ENCODE measurements at places on chromosomes 13 and 19. TPM values are rescaled to one million over a fixed set of nuclear protein-coding genes. Genes with fewer than 3 reads are reported as not detected.

DNA sequence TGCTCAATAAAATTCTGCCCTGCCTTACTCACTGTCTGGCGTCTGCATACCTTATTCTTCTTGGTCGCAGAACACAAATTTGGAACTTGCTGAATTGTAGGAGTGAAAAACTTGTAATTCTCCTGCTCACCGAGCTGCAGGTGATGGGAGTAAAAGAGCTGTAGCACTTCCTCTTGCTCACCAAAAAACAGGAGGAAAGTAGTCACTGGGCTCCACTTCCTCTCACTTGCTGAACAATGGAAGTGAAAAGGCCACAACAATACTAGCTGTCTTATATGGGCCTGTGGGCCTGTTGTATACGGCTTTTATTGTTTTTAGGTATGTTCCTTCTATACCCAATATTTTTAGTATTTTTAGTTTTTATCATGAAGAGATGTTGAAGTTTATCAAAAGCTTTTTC lies 978.7 kb downstream of the SLITRK5 start:
- no peak for DNase-seq

DNA sequence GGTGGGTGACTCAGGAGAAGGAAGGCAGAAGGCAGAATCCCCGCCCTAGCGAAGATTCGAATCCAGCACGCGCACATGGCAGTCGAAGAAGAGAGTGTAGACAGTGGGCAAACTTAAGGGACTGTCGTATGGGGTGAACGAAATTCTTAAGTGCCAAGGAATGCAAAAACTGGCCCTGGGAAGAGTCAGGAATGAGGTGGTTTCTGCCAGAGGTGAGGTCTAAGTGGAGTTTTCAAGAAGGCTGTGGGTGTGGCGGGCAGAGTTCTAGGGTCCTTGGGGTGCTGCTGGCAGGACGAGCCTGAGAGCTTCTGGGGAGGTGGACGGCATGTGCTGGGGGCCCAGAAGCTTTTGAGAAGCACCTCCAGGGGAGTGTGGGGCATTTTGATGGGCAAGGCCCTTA lies 63.9 kb upstream of the RNF113B start:
- no peak for DNase-seq

GRCh38 chr13:62084728-62085127 lies 669.1 kb upstream of the PCDH20 start:
- no peak for DNase-seq

DNA sequence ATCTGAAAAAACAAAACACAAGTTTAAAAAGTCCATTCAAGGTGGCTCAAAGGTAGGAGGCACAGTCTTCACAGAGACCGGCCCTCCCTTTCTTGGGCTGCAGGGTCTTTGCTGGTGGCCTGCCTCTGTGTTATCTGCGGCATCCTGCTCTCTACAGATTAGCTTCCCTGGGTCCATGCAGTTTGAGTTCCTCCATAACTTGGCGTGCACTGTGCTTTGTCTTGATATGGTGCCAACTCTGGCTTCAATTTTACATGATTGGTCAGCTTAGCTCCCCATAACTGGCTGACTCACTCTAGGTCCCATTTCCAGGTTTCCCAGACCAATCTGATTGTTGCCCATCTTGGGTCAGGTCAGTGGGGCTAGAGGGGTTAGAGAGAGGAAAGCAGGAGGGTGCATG lies 41.8 kb downstream of the TPT1 start:
- no peak for DNase-seq

DNA sequence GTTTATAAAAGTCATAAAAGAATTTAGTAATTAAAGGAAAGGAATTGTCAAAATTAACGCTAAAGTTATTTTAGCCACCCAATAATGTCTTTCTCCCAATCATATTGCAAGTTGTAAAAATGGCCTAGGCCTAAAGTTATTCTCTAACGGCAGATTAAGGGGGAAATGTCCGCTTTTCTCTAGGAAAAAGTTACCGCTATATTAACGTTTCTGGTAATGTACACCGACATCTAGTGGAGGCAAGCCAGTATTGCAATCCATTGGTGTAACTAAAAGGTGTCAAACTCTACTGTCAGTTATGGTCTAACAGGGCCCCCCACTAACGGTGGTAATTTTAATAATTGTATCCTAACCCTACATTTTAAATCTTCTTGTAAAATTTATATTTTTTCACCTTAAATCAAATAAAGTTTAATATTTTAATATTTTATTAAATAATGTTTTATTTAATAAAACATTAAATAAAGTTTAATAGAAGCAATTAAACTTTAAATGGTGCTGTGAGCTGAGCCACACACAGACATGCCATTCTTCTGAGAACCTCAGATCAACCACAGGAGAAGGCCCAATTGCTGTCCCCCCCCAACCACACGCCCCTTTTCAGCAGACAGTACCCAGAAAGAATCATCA lies 35.9 kb upstream of the ZSCAN5A start:
- DNase-seq = no peak

- DNase-seq = no peak
These were observed 9.9 kb downstream of the CCDC124 start for GRCh38 chr19:17942582-17943273.

DNA sequence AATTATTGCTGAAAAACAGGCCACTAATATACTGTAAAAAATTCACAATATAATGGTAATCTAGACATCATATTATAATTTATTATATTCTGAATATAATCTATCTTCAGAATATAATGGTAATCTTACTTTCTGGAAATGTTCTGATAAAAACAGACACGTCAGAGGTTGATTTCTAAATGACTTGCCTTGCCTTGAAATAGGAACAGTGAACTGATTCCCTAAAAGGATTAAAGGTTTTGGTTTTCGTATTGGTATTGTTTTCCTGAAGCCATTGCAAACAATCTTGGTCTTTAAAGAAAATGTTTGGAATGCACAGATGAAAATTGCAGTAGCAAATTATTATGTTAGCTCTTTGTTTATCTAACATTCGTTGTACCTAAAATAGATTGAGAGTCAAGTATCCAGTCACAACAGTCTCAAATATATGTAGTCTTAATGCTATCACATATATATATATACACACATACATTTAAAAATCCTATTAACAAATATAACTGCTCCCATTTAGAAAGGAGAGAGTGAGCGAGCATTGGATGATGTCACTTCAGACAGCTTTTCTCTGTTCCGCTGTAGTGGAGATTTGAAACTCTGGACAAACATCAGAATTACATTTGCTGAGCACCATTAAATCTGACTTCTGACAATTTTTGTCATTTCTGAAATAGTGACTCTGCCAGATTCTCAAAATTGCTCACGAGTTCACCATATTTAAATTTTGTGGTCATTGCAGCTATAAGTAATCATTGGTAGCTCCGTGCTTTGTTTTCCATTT lies 1.7 kb downstream of the ITM2B start:
- DNase-seq = no peak

DNA sequence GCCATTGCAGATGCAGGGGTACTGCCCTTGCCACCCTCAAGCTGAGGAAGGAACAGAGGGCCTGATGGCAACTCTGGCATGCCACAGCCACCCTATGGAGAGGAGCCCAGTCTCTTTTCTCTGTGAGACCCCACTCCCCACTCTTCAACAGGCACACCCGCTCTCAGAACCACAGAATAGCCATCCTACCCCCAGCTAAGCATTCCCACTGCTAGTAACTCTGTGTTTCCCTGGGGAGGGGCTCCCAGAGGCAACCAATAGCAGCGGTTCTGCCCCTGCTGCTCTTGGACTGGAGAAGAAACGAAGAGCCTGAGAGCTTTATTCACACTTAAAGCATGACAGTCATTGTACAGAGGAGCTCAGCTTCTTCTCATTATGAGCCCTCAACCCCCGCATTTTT lies 49.3 kb downstream of the UBL3 start:
- DNase-seq = no peak

DNA sequence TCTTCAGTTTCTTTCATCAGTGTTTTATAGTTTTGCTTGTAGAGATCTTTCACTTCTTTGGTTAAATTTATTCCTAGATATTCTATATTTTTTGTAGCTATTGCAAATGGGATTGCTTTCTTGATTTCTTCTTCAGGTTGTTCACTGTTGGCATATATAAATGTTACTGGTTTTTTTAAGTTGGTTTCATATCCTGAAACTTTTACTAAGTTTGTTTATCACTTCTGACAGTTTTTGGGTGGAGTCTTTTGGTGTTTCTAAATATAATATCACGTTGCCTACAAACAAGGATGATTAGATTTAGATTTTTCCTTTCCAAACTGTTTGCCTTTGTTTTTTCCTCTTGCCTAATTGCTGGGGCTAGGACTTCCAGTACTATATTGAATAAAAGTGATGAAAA lies 109.7 kb downstream of the PAN3 start:
- DNase-seq = no peak

DNA sequence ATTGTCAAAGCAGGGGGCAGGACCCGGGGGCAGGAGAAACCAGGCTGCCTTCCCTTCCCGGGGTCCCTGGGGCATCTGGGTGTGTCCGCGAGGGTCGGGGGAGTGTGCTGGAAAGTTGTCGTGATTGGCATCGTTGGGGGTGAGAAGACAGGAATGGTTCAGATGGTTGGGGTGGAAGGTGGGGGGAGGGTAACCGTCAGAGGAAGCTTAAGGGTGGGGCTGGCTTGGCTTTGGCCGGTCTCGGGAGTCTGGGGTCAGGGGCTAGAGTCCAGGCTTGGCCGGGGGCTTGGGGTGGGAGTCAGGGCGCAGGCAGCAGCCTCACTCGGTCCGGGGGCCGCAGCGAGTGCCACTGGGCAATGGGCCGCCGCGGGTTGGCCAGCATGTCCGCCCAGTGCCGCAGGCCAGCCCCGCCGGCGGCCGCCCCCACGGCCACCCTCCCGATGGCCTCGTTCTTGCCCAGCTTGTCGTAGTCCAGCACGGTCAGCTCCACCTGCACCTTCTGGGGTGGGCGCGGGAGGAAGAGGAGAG lies 6.8 kb upstream of the DNAAF3 start:
- DNase-seq = no peak

- no peak for DNase-seq
These were observed 2.5 kb upstream of the ITM2B start for GRCh38 chr13:48230541-48230940.

- DNase-seq = no peak
These were observed 214.8 kb downstream of the LMO7 start for GRCh38 chr13:75850916-75851315.

- no peak for DNase-seq
These were observed 19.9 kb downstream of the GAS6 start for GRCh38 chr13:113843864-113844556.

DNA sequence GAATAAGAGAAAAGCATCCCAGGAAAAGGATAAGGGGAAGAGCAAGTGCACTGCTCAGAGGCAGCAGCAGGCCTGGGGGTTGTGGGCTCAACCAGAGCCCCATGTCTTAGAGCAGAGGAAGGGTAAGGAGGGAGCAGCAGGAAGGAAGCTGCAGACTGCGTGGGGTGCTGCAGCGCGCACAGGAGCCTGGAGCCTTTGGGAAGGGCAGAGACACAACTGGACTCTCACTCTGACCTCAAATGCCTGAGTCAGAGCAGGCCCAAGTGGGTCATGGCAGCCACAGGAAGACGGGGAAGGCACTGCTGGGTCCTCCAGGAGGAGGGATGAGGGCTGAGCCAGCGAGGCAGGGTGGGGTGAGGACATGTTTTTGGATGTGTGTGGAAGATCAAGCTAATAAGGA lies 31.6 kb downstream of the SIGLEC7 start:
- no peak for DNase-seq

GRCh38 chr13:93472814-93473296 lies 246.2 kb downstream of the GPC6 start:
- DNase-seq = no peak

DNA sequence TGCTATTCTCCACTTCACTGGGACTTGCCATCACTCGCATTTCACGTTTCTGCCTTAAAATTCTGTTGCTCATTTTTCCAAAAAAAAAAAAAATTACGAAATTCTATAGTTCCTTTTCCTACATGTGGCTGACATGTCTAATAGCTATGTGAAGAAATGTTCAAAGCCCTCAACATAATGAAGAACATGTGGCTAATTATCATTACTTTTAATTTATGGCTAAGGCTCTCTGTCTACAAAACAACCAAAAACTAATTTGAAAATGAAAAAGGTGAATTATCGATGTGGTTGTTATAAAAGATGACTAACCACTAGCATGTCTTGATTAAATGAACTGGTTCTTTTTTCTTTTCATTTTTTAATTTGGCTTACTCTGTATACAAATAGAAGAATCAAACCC lies 940.0 kb downstream of the EFNB2 start:
- DNase-seq = no peak

- no peak for DNase-seq
These were observed 74.5 kb upstream of the RAP2A start for GRCh38 chr13:97359181-97360057.

DNA sequence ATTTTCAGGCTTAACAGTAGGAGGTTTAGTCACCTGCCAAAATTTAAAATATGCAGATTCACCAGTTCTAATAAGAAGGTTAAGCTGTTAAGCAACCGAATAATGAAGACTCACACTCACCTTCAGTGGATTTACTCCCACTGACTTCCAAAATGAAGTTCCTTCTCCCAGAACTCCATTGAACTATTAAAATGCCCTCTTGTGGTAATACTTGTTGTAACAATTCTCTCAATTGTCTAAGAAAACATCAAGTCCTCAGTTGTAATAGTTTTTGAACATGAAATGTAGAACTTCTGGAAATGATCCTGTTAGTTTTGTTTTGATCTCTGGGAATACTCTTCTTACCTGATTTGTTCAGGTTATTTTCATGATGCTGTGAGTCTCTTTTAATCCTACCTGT lies 522.0 kb upstream of the ATXN8OS start:
- no peak for DNase-seq

- no peak for DNase-seq
These were observed 167.8 kb upstream of the SOX1 start for GRCh38 chr13:111898956-111899713.

DNA sequence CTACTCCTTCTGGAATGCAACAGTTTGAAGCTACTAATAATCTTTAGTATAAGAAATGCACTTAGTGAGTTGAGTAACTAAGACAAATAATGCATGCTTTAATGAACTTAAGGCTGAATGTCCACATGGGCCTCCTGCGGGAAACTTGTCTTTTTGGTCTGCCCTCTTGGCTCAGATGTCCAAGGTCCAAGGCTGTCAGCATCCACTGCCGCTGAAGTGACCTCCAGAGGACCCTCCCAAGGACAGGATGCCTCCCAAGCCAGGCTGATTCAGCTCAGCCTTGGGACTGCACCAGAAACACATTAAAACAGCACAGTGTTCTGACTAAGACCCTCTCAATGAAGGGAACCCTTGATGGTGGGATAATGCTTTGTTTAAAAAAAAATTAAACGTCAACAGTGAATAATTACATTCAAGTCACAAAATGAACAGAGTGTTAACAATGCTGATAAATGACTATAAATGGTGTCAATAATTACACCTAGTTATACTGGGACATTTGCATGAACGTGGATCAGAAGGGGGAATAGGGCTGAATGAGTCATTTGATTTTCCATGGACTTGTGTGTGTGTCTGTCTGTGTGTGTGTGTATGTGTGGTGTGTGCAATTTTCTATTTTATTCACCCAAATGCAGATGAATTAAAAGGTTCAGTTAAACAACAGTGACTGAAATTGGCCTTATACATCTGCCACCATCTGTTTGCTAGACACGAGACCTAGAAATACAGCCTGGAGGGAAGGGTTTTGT lies 150.5 kb downstream of the COL4A1 start:
- no peak for DNase-seq

- no peak for DNase-seq
These were observed 68.0 kb downstream of the KDM4B start for GRCh38 chr19:5036698-5037563.

The DCLK1 gene
- total RNA-seq = 2.2 TPM

The C13orf42 gene
- total RNA-seq = not detected

The GAS6 gene
- 165 TPM for total RNA-seq

The PRKCG gene
- total RNA-seq = not detected

The DCT gene
- total RNA-seq = not detected

The MPHOSPH8 gene
- 12.4 TPM for total RNA-seq

The ZNF528 gene
- 25.4 TPM for total RNA-seq

The KIR2DL4 gene
- 0.41 TPM for total RNA-seq

The SLC25A41 gene
- not detected for total RNA-seq

The C19orf33 gene
- total RNA-seq = 37.2 TPM

The ZNF525 gene
- 2.6 TPM for total RNA-seq

The RGL3 gene
- total RNA-seq = not detected

The THSD8 gene
- not detected for total RNA-seq
